ENCODE measurements at places on chromosomes 2 and 18.
A peak's percentile ranks its signal among the peaks of the same experiment; 100 is the strongest.

DNA sequence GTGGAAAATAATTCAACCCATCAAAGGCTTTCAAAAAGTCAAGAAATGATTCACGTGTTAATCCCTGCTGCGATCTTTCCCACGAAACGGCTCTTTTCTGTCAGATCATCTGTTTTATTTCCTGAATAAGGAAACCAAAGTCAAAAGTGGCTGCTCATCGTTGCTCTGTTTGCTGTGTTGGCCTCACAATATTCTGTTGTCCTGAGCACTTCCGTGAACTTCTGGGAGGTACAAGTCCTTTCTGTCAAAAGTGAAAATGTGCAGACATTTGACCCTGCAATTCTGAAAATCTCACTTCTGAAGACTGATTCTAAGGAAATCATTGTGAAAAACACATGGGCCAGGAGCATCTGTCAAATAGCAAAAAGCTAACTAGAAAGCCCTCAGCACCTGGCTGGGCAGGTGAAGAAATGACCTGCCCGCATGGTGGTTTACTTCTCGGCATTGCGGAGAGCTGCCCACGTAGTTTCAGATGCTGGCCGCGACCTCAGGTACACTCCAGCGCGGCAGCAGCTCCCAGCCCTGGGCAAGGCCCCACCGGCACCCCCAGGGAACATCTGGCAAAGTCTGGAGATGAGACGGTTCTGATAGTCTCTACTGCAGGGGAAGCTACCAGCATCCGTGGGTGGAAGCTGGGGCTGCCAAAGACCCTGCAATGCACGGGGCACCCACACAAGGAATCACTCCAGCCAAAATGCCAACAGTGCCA lies 31.9 kb upstream of the GPC1 start:
- no peak for DNase-seq

- DNase-seq: no peak
Observed at GRCh38 chr2:181250691-181251090, 206.5 kb upstream of the ITGA4 start.

GRCh38 chr2:33069894-33070651 lies 123.3 kb downstream of the LTBP1 start:
- peak; percentile 100 for DNase-seq

GRCh38 chr2:191247381-191248057 lies 2.3 kb downstream of the MYO1B start:
- DNase-seq: peak; percentile 93

GRCh38 chr2:163717993-163718680 lies 17.7 kb downstream of the FIGN start:
- peak; percentile 3 for DNase-seq

DNA sequence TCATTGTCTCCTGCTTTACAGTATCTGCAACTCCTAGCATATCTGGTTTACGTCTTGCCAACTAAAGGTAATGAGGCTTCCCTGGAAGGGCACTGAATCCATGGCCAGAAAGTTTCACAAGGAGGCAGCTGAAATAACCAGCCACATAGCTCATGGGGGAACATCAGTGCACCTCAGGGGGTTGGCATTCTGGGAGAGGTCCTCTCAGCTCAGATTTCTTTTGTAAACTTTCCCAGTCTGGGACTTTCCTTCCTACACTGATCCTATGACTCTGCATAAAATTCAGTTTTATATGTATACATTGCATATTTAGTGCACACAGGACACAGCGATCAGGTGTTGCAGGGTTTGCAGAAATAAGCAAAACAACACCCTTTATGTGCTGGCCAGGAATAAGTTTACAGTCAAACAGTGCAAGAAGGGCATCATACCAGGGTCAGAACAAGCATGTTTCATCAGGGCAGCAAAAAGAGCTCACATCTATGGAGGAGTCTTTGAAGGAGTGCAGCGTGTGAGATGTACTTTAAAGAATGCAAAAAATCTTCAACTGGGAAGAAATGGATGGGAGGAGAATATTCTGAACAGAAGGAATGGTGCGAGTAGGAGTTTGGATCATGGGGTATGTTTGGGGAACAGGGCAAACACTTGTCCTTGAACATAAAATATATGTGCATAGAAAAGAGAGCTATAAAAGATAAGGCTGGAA lies 240.6 kb upstream of the RAB12 start:
- peak; percentile 27 for DNase-seq

- peak; percentile 82 for DNase-seq
Observed at GRCh38 chr2:48423376-48423775, 106.6 kb upstream of the STON1 start.

- no peak for DNase-seq
Observed at GRCh38 chr2:30883822-30884221, 76.6 kb upstream of the CAPN13 start.

- peak; percentile 57 for DNase-seq
Observed at GRCh38 chr2:45643543-45644542, 7.6 kb upstream of the PRKCE start.

DNA sequence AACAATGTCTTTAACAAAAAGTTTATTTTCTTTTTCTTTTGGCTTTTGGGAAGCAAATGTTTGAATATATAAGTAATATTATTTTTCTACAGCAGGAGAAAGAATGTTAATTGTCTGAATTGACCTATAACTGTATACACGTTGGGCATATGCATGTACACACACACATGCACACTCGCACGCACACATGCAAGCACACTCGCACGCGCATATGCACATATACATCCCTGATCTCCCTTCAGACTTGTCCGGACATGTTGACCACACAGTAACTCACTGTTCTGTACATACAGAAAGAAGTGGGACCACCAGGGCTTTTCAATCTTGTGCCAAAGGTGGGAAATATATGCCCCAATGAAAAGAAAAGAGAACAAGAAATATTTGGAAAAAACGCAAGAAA lies 245.1 kb upstream of the APCDD1 start:
- DNase-seq: no peak

DNA sequence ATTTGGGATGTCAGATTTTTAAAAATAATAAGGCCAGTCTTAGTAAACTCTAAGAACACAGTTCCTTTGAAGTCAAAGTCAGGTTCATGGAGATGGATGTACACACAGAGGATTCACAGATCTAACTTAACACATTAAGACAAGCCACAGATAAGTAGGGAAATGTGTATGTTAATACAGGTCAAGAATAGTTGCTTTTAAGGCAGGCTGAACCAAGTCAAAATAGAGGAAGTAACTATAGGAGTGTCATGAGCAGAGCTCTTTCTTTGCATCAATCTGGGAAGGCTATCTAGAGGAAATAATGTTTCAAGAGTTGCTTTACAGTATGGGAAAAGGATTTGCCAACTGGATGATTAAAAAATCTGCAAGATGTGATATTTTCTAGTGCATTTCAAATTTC lies 128.0 kb upstream of the FBXO11 start:
- no peak for DNase-seq

DNA sequence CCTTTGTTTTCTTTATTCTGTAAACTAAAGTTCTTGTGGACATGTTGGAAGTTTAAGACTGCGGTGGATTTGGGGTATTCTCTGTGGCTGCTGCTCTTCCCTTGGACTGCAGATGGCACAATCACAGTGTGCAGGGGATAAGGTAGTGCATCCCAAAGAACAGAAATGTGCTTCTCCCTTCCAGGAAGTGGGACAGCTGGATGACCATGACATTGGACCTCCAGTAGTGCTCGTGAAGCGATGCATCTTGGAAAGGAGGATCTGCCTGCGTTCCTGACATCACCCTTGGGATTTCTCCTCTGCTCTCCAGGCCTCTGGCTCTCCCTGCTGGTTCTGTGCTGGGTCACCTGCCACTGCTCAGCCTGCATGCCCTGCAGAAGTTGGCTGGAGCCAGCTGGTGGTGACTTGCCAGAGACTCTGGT lies 109.9 kb downstream of the SLC4A3 start:
- DNase-seq: peak; percentile 13

DNA sequence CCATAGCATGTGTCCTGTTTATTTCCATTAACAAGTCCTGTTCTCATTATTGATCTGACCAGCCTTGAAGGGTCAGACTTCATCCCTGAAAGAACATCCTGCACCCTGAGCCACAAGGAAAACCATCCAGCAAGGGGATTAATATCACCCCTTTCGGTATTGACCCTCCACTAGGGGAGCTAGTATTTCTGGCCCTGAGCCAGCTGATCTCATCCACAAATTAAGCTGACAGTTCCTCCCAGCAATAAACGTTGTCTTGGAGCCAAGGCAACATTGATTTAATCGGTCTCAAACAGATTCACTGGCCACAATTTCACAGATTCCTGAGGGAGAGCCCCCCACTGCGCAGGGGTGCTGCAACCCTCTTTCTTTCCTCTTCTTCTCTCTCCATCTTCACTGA lies 353.1 kb upstream of the FANCL start:
- DNase-seq: no peak

DNA sequence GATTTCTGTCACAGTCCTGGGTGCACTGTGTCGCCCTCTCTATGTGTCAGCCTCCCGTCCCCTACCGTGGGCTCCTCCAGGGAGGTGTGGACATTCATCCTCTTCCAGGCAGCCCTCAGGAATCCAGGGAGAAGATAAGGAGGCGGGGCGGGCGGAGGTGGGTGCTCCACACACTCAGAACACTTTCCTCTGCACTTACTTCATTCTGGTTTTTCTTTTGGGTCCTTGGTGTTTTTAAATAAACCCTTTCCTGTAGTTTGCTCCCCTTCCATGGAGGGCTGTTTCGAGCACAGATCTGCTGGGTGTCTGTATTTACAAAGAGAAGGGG lies 183.9 kb downstream of the FAM210A start:
- DNase-seq: no peak

- DNase-seq: peak; percentile 38
Observed at GRCh38 chr18:9869715-9870430, 15.9 kb upstream of the TXNDC2 start.

DNA sequence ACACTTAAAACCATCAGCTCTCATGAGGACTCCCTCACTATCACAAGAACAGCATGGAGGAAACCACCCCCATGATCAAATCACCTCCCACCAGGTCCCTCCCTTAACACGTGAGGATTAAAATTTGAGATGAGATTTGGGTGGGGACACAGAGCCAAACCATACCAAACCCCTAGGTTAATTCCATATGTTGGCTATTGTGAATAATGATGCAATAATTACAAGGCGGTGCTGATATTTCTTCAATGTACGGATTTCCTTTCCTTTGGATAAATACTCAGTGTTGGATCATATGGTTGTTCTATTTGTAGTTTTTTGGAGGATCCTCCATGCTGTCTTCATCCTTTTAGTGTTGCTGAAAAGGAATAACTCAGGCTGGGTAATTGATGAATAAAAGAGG lies 652.1 kb upstream of the PKDCC start:
- DNase-seq: no peak

DNA sequence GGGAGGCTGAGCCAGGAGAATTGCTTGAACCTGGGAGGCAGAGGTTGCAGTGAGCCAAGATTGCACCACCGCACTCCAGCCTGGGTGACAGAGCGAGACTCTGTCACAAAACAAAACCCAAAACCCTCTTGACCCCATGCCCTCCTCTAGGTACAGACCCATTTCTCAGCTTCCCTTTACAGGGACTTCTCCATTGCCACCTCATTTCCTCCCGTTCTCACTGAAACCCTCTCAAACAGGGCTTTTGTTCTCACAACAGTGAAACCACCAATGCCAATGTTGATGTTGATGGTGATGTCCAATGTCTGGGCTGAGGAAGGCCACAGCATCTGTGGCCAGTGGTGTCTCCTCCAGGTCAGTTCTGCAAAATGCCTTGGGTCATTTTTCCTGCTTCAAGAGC lies 69.0 kb upstream of the ZCCHC2 start:
- no peak for DNase-seq

DNA sequence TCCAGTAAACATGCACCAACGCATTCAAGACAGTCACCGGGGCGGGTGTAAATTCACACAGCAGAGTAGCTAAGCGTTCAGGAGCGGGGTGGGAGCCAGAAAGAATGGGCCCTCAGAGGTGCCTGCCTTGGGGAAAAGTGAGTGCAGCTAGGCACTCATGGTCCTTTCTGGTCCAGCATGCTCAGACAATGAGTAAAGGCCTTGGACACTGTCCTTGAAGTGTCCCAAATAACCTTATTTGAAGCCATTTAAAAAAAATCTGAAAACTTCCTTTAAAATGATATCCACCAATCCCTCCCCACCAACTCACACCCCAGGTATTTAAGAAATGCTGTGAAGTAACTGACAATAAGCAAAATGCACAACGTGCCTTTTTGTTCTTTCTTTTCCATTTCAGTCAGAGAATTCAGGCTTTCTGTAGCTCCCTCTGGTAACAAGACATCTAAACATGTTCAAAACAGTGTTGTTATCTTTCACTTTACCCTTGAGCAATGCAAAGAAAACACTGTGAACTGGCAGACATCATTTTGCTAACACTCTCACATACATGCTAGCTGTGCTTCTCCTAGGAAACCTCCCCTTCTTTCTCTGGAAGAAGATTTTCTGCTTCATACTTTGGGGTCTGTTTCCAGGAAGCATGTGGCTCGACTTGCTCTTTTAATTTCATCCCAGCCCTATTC lies 445.1 kb upstream of the SPRED2 start:
- DNase-seq: peak; percentile 77

GRCh38 chr2:180890781-180891180 lies 89.6 kb upstream of the UBE2E3 start:
- DNase-seq: peak; percentile 48

GRCh38 chr2:64652231-64653108 lies 1.2 kb downstream of the SERTAD2 start:
- DNase-seq: peak; percentile 54

GRCh38 chr18:23311351-23312121 lies 141.6 kb upstream of the RIOK3 start:
- DNase-seq: peak; percentile 89

GRCh38 chr18:76490033-76490432 lies 5.0 kb downstream of the ZNF516 start:
- no peak for DNase-seq

DNA sequence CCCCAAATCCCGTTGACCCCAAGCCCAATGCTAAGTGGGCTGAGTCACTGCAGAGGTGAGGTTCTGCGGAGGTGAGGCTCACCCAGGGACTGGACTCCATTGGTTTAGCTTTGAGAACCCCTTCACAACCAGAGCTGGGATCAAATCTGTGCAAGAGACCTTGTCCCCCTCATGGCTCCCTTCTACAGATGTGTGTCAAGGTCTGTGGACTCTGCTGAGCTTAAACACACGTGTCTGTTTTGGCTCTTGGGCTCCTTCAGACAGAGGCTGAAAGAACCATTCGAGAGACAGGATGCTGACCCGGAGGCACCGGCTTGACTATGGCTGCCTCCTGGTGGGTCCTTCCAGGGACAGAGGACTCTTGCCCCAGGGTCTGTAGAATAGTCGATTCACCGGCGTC lies 190.3 kb downstream of the LPIN1 start:
- DNase-seq: no peak

DNA sequence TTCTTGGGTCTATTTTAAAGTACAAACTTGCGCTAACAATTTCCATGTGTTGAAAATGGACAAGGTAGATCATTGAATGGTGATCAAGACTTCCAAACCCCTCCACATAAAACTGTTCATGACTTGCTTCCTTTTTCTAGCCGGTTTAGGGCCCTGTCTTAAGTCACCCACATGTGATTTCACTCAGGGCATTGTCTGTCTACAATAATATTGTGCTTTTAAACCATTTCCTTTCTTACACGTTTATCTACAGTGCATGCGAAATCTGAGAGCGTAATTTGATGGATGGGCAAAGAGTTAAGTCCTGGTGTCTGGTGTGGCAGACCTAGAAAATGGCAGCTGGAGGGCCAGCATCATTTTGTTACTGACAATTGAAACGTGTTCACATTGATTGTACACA lies 2.0 kb upstream of the ZNF516 start:
- no peak for DNase-seq

Data from fibroblast of skin of back (primary cell).